ENCODE measurements at places on chromosomes 12 and 14. TPM values are rescaled to one million over a fixed set of nuclear protein-coding genes. Genes with fewer than 3 reads are reported as not detected.

The NID2 gene
- 4.3 TPM for total RNA-seq

The CD69 gene
- 2.1 TPM for total RNA-seq

The DYRK2 gene
- total RNA-seq = 10.4 TPM

The FERMT2 gene
- total RNA-seq = 9.1 TPM

The CRACR2A gene
- total RNA-seq = 13.2 TPM

The DCN gene
- 589 TPM for total RNA-seq

The NAV3 gene
- total RNA-seq = 18.5 TPM

The SRRM4 gene
- total RNA-seq = not detected
